Stimulated activated CD4-positive, alpha-beta T cell treated with anti-CD3 and anti-CD28 coated beads, Interleukin-1b, Interleukin-23, amount 100 ng/mL, for 4 hours (primary cell): ENCODE measurements at places on chromosomes 13 and 19.

GRCh38 chr13:103104340-103104739 is 38.1 kb upstream of the SLC10A2 start:
- no peak for DNase-seq

- peak; percentile 52 for DNase-seq
These were observed 86.0 kb downstream of the GADD45B start for GRCh38 chr19:2561895-2562294.

- DNase-seq: no peak
These were observed 19.7 kb upstream of the SCEL start for GRCh38 chr13:77515785-77516184.

DNA sequence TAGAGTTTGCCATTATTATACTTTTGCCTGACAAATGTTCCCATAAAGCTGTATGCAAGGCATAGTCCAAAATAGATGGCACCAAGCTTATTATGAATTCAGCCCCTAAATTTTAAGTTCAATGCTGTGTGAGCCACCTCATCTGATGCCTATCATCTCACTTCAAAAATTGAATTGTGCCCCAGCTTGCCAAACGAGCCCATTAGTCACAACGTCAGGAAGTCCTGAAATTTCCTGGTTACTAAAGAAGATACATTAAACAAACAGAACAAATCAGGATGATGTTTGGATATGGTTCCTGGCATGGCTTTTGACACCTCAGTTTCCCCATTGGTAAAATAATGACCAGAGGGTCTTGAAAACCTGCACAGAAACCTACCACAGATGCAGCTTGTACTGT is 147.5 kb upstream of the SOX21 start:
- DNase-seq: no peak
